ENCODE measurements at places on chromosomes 11 and 22.

DNA sequence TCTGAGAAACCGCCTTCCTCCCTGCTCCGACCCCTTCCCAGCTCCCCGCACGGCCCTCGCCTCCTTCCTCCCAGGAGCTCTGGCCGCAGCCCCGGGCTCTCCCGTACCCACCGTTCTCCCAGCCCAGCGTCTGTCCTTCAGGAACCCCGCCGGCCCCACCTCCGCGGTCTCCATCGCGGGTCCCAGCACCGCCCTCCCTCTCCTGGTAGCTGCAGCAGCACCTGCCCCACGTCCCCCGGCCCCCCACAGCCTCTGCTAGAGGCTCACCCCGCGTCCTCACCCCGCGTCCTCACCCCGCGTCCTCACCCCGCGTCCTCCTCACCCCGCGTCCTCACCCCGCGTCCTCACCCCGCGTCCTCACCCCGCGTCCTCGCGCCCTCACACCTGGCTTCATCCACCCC is 85.9 kb downstream of the WNT7B start:
- peak; percentile 55 for DNase-seq

DNA sequence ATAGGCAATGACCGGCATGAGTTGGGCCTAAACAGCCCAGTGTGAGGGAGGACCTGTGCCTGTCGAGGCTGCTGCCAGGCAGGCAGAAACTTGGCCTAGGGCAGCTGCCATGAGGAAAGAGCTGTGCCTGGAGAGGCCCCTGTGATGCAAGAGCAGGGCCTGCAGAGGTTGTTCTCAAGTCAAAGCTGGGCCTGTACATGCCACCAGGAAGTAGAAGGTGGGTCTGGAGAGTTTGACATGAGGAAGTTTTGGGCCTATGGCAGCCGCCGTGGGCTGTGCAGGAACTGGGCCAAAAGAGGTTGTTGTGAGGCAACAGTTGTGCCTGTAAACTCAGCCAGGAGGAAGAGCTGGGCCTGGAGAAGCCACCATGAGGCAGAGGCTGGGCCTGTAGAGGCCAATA is 43.2 kb downstream of the OR4C45 start:
- DNase-seq: no peak

DNA sequence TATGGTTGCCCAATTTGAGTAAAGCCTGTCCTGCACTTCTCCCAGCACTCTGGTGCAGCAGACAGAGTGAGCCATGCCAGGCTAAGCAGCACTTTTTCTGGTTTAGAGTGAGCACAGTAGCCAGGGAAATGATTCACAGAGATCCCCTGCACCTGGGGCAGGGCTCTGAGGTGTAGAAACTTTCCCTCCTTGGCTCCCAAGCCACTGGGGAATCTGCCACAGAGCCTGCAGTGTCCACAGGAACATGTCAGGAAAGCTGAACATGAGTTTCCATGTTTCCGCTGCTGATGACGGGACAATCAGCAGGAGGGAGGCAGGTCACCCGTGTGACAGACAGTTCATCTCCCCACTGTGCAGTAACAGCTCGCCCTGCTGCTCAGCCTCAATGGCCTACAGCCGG is 429.9 kb upstream of the B3GAT1 start:
- DNase-seq: no peak

DNA sequence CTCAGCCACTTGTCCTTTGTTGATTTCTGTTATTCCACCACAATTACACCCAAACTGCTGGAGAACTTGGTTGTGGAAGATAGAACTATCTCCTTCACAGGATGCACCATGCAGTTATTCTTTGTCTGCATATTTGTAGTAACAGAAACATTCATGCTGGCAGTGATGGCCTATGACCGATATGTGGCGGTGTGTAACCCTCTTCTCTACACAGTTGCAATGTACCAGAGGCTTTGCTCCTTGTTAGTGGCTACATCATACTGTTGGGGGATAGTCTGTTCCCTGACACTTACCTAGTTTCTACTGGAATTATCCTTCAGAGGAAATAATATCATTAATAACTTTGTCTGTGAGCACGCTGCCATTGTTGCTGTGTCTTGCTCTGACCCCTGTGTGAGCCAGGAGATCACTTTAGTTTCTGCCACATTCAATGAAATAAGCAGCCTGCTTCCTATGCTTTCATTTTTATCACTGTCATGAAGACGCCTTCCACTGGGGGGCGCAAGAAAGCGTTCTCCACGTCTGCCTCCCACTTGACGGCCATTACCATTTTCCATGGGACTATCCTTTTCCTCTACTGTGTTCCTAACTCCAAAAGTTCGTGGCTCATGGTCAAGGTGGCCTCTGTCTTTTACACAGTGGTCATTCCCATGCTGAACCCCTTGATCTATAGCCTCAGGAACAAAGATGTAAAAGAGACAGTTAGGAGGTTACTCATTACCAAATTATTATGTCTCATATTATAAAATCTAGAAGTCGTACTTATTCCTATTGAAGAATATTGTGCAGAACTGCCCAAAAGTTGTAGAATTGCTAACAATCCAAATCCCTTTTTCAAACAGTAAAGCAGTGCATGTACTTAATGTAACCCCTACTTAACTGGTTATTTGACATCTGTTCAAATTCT is 53.2 kb downstream of the OR4C6 start:
- DNase-seq: peak; percentile 75

DNA sequence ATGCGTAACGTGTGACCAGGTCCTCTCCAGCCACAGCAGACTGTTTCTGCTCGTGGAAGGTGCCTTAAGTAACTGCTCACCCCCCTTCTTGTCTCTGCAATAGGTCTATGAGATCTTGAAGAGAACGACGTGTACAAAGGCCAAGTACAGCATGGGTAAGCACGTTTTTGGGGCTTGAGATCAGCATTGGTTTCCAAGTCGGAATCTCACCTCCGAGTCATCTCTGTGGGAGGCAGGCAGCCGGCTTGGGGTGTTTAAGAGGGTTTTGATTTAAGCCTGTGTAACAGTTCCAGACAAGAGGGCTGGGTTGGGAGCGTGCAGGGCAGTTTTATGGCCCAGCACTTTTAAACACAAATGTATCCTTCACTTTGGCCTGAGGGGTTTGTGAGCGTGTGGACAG is 30.1 kb downstream of the ANO1 start:
- DNase-seq: no peak

GRCh38 chr11:34601085-34601444 is 19.8 kb upstream of the EHF start:
- no peak for DNase-seq

GRCh38 chr22:44439356-44440223 is 58.4 kb downstream of the RTL6 start:
- peak; percentile 26 for DNase-seq

All from endodermal cell (in vitro differentiated cells).